Activated CD4-positive, alpha-beta T cell treated with anti-CD3 and anti-CD28 coated beads for 48 hours (primary cell): ENCODE measurements at places on chromosomes 2 and 18.

DNA sequence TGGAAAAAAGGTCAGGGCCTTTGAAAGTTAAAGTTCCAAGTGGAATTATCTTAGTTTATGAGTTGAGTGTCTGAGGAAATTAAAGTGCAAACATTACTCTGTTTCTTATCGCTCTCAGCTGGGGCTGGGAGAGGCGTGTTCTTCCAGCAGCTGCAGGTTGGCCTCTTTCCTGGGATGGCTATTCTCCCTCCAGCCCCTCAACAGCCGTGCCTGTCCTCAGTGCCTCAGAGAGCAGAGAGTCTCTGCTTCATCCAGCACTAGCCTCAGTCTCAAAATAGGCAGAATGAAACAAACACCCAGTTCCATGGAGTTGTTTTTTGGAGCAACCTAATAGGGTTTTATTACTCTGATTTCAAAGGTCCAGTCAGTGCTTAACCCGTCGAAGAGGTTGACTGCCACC, 298.1 kb downstream of the GALR1 start:
- DNase-seq = no peak

DNA sequence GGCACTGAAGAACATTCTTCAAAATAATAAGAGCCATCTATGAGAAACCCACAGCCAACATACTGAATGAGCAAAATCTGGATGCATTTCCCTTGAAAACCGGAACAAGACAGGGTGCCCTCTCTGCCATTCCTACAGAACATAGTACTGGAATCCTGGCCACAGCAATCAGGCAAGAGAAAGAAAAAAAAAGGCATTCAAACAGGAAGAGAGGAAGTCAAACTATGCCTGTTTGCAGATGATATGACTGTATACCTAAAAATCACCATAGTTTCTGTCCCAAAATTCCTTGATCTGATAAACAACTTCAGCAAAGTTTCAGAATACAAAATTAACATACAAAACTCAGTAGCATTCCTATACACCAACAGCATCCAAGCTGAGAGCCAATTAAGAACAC, 119.5 kb upstream of the PARD3B start:
- no peak for DNase-seq

GRCh38 chr2:24828238-24828996, 35.2 kb downstream of the CENPO start:
- DNase-seq = no peak

- no peak for DNase-seq
Observed at GRCh38 chr2:86224645-86225355, 25.5 kb downstream of the MRPL35 start.

DNA sequence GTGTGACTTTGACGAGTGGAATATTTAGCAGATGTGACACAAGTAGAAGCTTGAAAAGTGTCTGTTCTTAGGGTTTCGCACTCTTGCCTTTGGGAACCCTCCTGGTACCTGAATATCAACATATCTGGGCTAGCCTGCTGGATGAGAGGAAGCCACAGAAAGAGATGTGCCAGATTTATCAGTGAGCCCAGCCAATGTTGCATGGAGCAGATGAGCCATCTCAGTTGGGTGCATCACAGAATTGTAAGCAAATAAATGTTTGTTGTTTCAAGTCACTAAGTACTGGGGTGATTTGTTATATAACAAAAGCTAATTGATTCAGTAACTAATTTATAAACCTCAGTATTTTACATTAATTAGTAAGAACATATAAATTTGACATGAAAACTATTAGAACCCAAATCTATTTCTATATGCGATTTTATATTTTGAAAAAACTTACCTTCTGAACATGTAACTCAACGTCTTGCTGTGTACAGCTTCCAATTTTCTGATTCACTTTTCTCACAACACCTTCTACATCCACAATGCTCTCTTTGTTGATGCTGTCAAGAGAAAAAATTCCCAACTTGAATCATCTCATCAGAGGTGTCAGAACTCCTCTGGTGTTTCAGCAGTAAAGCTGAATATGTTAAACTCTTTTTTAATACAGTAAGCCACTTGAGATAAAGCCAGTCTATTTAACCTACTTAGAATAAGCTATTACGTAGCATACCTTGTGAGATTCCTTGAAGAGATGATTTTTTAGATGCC, 42.3 kb downstream of the DARS1 start:
- no peak for DNase-seq

DNA sequence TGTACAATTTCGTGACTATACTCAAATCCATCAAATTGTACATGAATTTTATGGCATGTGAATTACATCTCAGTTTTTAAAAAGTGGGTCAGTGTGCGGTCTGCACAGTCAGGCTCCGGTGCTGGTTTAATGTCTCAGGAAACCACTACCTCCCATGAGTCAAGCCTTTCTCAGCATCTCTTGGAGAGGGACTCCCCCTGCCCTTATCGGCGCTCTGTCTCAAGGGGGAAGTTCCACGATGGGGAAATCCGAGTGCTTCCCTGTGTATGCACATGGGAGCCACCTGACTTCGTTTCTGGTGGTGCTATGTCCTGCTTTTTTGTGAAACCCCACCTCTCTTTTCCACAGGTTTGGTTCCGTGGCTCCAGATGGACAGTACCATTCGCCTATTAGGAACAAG, 72.5 kb downstream of the ACOXL start:
- peak; percentile 77 for DNase-seq

GRCh38 chr2:180662941-180663471, 317.4 kb upstream of the UBE2E3 start:
- no peak for DNase-seq

DNA sequence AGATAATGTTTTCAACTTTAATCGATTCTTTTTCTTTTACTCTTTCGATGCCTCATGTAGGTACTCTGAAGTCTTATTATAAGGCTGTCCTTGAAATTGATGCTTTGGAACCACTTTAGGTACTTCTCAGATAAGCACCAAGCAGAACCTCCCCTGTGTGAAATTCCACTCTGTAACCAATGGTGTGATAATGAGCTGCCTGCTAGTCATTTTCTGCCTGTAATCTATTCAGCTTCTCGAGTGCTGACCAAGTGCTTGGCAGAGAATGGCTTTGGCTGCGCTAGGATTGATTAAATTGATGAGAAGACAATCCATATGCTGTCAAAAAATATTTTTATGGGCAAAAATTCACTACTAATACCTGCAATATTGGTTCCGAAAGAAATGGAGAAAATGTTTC, 132.1 kb upstream of the STON1 start:
- DNase-seq = no peak

- no peak for DNase-seq
Observed at GRCh38 chr2:177056481-177056929, 156.1 kb upstream of the HNRNPA3 start.

DNA sequence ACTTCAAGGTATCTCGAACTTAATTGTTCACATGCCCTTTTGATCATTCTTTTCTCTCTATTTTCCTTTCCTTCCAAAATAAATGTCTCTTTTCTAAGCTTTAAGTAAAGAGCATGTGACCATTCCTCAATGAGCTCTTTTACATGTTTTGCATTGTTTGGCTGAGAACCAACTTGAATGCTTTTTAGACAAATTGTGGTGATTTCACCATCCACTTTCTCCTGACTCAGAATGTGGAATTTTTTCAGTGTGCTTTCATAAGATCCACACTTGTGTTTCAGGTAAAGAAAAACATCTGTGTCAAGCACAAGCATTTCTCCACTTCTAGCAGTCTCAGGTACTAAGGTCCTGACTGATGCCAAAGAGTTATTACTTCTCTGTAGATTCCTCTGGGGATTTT, 10.7 kb downstream of the RBM43 start:
- DNase-seq = no peak

DNA sequence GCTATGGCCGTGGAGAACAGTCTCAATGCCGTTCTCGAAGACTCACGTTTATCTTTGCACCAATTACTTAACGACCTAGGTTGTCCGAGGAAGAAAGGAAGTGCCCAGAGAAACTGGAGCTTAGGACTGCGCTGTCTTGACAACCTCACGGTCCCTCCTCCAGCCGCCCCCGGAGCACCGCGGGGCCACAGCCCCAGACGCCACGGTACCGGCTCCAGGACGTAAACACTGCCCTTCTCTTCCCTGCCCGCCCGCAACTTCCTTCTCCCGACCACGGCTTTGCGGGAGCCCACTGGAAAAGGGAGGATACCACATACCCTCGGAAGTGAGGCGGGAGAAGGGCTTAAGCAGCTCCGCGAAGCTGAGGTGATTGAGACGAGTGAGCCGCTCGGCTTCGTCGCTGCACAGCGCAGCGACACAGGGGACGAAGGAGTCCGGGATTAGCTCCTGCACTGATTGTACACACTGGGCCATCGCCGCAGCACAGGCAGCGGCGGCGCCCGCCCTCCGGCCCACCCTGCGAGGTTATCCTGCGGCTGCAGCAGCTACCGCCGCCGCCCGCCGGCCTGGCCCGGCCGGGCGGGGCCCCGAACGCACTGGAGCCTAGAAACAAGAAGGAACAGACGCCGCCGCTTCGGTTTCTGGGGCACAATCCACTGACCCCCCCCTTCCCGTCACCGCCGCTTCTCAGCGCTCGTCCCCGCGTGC, 483 bp downstream of the TRAPPC8 start:
- DNase-seq = peak; percentile 47

- DNase-seq = no peak
Observed at GRCh38 chr18:8001711-8002301, 434.7 kb downstream of the PTPRM start.

GRCh38 chr18:45715212-45715780, 8.7 kb upstream of the SLC14A1 start:
- DNase-seq = no peak

DNA sequence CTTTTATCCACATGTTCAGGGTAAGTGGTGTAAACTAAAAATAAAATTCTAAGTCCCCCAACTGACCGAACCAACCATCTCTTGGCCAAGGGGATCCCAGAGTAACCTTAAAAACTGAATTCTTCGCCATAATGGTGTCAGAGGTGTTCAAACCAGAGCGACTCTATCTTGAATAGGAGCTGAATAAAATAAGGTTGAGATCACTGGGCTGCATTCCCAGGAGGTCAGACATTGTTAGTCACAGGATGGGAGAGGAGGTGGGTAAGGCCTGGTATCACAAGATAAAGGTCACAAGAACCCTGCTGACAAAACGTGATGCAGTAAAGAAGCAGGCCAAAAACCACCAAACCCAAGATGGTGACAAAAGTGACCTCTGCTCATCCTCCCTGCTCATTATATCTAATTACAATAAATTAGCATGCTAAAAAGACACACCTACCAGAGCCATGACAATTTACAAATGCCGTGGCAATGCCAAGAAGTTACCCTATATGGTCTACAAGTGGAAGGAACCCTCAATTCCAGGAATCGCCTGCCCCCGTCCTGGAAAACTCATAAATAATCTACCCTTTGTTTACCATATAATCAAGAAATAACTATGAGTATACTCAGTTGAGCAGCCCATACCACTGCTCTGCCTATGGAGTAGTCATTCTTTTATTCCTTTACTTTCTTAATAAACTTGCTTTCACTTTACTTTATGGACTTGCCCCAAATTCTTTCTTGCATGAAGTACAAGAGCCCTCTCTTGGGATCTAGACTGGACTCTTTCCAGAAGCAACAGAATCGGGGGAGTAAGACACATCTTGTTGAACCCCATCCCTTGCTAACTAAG, 302.4 kb downstream of the STK39 start:
- no peak for DNase-seq

- DNase-seq = no peak
Observed at GRCh38 chr2:169005994-169006393, 25.1 kb downstream of the ABCB11 start.

GRCh38 chr2:88180605-88181240, 10.6 kb downstream of the THNSL2 start:
- no peak for DNase-seq

DNA sequence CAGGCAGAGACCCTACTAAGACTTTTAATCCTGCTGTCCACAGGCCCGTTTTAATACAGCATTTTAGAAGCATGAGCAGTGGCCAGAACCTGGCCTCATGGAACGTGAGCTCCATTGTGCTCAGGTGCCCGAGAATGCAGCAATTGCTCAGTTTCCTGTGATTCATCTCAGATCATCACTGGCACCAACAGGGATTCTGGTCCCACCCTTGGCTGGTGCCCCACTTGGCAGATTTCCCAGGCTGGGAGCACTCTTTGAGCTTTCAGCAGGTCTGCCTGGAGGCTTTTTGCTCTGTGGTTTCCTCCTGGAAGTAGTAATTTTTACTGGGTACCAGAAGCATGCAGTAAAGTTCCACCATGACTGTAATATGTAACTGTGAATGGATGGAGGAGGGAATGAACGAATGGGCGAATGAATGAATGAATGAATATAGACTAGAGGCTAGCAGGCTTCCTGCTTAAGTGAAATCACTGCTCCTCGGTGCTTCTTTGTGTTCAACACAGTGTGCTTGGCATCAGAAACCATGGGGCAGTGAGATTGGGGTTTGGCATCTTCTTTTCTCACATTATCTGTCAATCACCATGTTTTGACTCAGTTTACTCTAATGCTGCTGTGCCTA, 312.9 kb downstream of the PRKCE start:
- peak; percentile 14 for DNase-seq

- DNase-seq = no peak
Observed at GRCh38 chr2:163505281-163505680, 230.5 kb downstream of the FIGN start.

DNA sequence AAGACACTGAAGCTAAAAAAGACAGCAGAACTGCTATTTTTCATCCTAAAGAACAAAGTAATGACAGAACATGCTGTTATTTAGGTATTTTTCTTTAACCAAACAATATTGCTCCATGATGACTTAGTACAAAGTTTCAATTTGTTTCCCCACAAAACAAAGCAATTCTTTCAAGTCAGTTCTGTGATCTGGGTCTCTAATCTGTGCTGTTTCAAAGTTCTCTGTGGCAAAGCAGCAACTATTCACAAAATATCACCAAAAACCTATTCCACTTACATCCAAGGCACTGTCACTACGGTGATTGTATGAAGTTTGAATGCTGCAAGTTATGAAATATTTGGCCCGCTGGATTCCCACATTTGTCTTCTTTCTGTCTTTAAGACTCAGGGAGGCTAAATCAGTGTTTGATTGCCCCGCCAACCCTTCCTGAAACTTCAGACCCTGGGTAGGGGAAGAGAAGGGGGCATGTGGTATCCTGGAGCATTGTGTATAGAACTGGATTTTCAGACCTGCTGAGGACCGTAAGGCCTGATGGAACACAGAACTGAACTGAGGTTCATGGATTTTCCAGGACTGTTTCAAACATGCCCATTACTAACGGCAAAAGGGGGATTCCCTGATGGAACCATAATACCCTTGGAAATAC, 13.1 kb upstream of the MFF start:
- DNase-seq = no peak
